ENCODE measurements at places on chromosomes 2 and 18.
A peak's percentile ranks its signal among the peaks of the same experiment; 100 is the strongest.

DNA sequence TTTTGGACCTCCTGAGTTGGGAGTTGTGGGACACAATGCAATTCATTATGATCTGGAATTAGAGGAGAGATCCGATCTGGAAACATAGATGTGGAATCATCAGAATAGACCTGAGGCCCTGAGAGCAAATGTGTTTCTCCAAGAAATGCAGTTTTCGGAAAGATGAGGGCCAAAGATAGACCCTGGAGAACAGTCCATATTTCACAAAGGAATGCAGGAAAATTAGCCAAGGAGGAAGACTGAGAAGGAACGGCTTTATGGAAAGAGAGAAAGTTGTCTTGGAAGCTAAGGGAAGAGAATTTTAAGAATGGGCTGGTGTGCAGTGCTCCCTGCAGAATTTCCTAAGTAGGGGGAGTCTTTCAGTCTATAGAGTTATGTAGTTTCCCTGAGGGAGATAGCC, 11.1 kb upstream of the ZNF532 start:
- no peak for DNase-seq

GRCh38 chr2:219571311-219572236, at the start of gene OBSL1:
OBSL1 (minus strand) TSS chr2:219571539; CDS start chr2:219571232, 307 bp downstream.
- peak; percentile 88 for DNase-seq

- DNase-seq, result no peak
Measured at GRCh38 chr2:19525313-19525712, 166.9 kb upstream of the OSR1 start.

- peak; percentile 52 for DNase-seq
Measured at GRCh38 chr2:17171446-17172049, 346.7 kb downstream of the RAD51AP2 start.

DNA sequence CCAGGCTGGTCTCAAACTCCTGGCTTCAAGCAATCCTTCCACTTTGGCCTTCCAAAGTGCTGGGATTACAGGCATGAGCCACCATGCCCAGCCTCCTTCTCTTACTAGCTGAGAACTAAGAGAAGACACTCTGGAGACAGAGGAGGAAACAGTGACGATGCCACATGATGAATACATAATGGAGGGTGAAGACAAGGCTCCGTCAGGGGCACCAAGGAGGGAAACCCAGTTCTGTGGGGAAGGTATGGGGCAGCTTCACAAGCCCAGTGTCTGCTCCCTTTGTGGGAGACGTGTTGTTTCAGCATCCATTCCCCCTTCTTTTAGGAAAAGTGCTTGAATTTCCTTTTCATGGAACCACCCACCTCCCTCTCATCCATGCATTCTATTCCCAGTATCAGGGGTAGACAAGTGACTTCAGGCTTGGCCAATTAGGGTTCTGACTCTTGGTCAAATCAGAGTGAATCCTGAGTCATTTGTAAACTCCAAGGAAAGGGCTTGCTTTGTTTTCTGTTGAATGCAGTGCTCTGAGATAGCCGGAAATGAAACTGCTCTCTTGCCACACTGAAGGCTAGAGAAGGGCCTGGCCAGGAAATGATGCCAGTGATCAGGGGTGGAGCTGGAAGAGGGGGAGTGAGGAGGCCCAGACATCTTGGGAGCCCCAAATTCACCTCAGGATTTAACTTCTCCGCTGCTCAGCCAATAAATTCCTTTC, 23.7 kb downstream of the TMEM127 start:
- no peak for DNase-seq

DNA sequence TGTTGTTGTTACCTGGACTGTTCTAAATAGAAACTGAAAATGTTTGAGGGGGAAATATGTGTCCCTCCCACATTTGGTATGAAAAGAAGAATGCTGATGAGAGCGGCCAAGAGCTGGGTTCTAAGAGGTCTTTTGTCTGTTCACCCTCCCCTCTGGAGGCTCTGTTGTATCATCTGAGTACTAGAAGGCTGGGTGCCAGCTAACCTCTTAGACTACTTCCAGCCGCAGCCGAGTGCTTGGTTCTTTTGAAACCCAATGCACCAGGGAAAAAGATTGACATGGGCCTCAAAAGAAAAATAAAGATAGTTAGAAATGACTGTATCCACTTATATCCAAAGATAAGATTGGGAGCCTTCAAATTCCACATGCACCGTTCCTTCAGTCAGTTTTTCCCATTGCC, 255.9 kb downstream of the TXNL1 start:
- no peak for DNase-seq

- DNase-seq, result no peak
Measured at GRCh38 chr2:189633392-189633811, 27.9 kb upstream of the ASNSD1 start.

DNA sequence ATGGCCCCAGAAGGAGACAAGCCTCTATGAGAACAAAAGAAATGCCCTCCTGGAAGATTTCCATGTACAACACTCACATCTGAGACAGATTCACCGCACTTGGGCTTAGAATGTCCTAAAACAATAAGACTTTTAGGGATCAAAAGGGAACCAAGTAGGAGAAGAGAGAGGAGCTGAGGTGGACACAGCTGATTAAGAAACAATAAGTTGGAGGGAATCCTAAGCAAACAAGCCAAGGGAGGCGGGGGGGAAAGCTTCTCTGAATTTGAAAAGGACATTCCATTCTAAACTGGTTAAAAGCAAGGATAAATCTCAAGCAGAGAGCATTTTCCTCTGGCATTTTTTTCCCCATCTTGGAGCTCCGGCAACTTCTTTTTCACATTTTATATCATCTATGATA, 9.9 kb downstream of the ACVR1 start:
- peak; percentile 33 for DNase-seq

DNA sequence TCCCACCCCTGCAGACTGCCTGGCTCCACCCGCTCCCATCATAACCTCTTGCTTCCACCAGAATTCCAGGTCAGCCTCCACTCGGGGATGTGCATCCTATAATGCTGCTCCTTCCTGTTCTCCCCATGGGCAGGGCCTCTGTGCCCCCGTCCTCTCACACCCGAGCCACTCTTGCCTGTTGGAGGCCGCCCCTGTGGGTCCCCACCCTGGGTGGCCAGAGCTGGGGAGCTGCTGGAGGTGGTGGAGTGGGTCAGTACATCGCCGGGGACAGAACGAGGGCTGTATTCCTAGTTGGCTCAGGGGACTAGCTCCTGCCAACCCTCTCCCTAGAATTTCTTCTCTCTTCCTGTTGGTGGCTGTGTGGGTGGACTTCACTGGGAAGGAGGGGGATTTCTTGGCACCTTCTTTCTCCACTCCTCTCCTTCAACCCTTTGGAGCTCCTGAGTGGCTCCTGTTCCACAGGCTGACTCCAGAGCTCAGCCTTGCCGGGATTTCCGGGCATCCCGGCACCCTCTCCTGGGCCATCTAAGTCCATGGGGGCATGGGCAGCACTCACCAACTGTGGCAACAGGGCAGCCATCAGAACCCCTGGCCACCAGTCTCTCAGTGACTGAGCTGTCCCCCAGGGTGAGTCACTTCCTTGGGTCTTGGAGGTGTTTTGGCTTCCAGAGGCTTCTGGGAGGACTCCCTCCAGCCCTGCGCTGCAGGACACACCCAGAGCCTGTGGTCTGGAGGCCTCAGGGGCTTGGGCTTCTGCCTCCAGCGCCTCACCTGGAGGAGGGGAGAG, 88.2 kb upstream of the MCFD2 start:
- no peak for DNase-seq

GRCh38 chr2:241018051-241018891, 19.9 kb downstream of the SNED1 start:
- DNase-seq, result no peak

GRCh38 chr2:45799679-45800381, 148.4 kb downstream of the PRKCE start:
- no peak for DNase-seq

- no peak for DNase-seq
Measured at GRCh38 chr18:9996094-9996493, 82.3 kb downstream of the VAPA start.
